Activated CD8-positive, alpha-beta memory T cell treated with anti-CD3 and anti-CD28 coated beads for 1 hour (primary cell): ENCODE measurements at places on chromosomes 7 and 10.

- DNase-seq: no peak
Observed at GRCh38 chr10:4028027-4028471, 243.0 kb upstream of the KLF6 start.

DNA sequence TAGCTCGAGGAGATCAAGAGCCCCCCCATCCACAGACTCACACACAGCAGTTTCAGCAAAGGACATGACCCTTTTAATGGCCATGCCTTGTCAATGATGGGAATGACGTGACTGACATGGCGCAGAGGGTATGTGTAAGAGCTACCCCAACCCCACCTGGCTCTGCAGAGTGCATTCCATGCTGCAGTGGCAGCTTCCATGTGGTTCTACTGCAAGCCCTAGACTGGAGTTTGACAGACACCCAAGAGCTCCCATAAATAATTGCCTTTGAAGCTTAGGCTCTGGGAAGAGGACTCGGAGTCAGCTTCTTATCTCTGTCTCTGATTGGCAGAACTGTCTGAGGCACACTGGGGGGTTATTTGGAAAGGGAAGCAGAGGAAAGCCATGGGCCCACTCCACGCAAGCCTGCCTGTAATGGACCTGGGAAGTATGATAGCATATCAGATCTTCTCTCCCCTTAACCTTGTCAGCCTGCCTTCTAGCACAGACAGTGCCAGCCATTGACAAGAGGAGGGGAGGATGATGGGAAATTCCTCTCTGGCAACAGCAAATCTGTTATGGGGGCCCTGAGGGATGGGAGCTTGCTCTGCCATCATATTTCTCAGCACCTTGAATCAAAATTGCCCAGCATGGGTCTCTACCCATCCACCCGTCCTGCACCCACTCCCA, 478.5 kb upstream of the PODXL start:
- DNase-seq: no peak

- DNase-seq: no peak
Observed at GRCh38 chr7:82331234-82331633, 112.3 kb downstream of the CACNA2D1 start.

DNA sequence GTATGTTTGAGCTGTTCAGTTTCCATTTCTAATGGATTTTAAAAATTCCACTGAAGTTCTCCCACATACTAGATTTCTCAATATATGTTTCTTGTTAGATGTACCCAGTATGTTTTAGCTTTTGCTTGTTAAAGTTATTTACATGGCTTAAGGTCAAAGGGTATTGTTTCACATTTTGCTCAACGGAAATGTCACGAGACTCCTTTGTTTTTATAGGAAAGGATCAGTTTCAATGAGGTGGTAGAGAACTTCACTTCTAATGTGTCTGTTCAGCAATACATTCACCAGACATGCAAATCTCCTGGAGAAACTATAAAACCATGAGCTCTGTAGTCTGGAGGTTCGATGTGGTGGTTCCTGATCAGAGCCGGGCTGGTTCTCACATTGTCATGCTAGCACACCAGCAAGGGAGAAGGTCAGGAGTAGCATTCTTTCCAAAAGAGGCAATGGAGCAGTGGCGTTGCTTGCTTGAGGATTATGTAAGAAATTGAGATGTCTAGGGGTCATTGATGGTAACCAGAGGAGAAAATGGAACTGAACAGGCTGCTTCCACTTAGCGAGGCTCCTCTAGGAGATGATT, 114.0 kb downstream of the RAB18 start:
- no peak for DNase-seq

GRCh38 chr7:72118366-72118765, 293.8 kb downstream of the CALN1 start:
- no peak for DNase-seq

DNA sequence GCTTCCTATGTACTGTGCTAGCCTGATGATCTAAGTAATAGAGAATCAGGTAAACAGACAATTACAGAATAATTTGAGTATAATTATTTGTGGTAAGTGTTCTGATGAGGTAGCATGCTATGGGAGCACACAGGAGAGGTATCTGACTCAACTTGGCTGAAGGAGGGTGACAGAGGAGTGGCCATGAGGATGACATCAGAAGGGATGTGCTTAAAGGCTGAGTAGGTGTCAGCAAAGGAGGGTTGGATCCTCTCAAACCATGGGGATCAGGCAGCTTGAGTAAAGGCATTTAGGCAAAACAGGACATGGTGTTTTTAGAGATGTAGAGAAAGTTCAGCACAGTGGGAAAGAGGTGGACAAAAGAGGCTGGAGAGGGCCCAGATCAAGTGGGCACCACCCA, 29.0 kb downstream of the KLHDC10 start:
- DNase-seq: no peak

DNA sequence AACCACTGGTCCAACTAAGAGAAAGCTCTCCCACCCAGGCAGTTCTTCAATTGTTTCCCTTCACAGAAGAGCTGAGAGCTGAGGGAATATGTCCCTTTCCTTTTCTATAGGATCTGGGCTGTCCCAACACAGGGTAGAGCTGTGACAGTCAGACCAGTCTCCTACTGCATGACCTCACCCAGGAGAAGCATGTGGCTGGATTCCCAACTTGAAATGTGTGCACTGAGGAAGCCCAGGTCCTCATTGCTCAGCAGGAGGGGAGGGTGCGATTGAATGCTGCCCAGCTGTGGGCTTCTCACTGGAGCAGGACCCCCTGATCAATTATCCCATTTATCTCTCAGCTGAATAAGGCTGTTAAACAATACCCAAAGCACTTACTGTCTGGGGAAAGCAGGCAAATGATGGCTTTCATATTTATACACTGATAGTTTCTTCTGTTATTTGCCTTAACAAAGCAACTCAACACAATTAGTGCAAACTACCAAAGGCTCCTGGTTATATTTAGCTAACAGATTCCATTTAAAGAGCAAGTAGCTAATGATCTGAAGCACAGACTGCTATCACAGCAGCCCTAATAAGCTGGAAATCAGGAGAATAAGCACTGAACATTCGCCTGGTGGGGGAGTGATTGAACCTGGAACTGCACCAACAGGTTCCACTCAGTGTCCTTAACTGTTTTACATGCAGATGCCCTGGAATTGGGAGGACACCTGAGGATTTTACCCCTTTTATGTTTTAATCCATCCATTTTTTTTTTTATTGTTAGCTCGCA, 508.8 kb downstream of the CCSER2 start:
- DNase-seq: no peak

DNA sequence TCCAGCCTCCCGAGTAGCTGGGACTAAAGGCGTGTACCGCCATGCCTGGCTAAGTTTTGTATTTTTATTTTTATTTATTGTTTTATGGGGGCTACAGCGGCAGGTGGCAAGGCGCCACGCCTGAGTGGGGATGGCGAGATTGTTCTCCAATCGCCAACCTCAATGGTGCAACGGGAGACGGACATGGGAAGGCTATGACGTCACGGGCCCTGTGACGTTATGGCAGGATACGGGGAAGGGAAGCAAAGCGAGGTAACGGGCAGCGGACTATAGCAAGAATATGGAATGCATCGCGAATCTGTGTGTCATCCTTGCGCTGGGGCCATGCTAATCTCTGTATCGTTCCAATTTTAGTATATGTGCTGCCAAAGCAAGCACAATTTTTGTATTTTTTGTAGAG, 24.8 kb upstream of the FIS1 start:
- DNase-seq: no peak

DNA sequence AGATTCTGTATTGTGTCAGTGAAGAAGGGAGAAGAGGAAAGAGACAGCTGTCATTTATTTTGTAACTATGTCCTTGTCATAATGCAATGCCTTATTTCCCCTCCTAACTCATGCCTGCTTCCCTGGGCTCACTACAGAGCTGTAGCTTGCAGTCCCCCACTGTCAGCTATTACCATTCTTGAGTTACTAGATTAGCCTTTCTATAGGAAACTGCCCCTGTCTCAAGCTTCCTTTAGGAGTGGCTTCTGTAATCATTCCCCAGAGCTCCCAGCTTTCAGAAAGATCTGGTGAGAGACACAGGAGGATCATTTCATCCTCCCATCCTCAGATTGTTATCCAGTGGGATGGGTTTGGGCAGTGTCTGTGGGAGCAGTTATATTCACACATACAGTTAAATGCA, 32.4 kb upstream of the SMKR1 start:
- no peak for DNase-seq

DNA sequence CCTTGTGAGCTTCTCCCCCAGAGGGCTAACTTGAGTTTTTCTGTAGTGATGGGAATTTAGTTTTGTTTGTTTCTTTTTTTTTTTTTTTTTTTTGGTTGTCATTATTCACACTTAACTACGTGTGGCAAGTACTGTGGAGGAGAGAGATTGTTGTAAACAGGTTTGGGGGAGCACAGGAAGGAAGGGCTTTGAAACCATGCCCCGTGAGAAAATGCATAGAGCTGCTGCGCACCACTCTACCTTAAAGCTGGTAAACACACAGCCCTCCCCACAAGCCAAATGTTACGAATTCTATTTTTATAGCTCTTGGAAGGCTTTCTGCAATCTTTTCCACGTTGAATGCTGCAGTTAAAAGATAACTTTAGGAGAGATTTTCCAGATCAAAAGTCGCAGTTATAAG, 76.2 kb downstream of the ZNF22 start:
- DNase-seq: no peak
